Psoas muscle (tissue), 8 donors: ENCODE measurements at places on chromosomes 16 and 17.

DNA sequence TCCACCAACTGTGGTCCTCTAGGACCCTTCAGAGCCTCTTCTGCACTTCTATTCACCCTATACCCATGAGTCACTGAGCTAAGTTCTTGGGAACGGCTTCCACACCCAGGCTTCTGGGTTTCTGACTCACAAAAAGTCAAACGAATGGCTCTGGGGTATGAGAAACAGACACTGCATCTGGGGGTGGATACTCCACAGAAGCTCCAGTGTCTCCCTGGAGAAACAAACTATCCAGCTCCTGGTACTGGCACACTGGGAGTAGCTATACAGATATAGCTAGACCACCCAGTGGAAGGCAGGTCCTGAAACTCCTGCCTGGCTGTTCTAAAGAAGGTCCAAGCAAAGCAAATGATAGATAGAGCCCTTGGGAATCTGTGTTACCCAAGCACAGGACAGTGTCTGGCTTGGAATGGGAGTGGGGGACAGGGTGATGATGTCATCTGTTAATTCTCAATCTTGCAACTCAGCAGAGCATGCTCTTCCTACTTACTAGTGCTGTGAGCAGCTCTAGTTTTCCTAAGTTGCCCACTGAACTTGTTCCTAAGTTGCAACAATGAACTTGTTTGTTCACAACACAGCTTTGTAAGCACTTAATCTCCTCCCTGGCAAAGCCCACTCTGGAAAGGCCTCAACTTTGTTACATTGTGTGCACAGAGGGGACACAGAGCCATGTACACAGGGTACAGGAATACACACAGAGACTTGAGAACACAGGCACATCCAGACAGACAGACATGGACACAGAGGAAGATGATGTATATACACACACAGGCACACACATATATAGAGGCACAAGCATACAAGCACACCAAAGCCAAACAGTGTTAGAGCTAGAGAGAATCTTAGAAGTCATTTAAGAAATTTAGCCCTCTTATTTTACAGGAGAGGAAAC is 6.7 kb downstream of the MMP28 start:
- H3K4me3 ChIP-seq = no peak overlapping the region
- no peak for DNase-seq
- H3K27me3 ChIP-seq = peaks cover 12% of the 10 kb centered on the region
- no peaks in the 10 kb centered on the region for H3K4me1 ChIP-seq

- peaks cover 66% of the 10 kb centered on the region for H3K4me1 ChIP-seq
- H3K36me3 ChIP-seq = no peaks in the 10 kb centered on the region
- H3K27ac ChIP-seq = peak overlapping the region; percentile 91
- no peaks in the 10 kb centered on the region for H3K27me3 ChIP-seq
These were observed 2.5 kb downstream of the SLC12A4 start for GRCh38 chr16:67965668-67966548.

DNA sequence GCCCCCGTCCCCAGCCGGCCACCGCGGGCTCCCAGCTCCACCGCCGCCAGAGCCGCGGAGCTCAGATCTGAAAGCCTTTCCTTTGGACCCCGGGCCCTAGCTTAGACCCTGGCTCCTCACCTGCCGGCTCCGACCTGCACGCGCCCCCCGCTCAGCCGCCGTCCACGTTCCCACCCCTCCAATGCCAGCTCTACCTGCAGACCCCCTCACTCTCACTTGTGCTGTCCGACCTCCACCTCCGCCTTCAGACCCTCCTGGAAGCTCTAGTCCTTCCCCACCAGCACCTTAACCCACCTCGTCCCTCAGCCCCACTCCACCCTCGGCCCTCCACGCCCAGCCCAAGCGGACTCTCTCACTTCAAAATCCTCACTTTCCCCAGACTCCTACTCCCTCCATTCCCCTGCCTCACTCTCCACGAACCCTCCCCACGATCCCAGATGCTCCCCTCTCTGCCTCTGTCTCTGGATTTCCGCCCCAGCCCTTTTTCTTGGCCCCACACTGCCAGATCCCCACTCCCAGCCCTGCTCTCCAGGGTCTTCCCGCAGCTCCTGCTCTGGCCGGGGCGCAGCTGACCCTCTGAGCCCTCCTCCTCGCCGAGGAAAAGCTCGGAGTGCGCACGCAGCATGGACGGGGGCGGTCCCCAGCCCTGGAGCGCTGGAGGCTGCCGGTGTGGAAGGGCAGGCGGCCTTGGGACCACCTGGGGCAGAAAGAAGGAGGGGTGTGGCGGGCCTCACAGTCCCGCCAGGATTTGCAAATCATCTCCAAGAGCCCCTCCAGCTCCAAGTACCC is at the start of gene TMEM114:
Gene TMEM114, minus strand, starts transcription at position 612 of the 789 bp plus-strand sequence. CDS start 673 bp downstream, outside the sequence.
- no peak for DNase-seq
- no peaks in the 10 kb centered on the region for H3K36me3 ChIP-seq
- no peak within 1 kb of the TSS for H3K27ac ChIP-seq
- no peaks in the 10 kb centered on the region for H3K4me1 ChIP-seq
- H3K4me3 ChIP-seq = no peak within 1 kb of the TSS

- peaks cover 5% of the 10 kb centered on the region for H3K4me1 ChIP-seq
- H3K4me3 ChIP-seq = peak within 1 kb of the TSS; percentile 51
- no peaks in the 10 kb centered on the region for H3K36me3 ChIP-seq
- H3K27me3 ChIP-seq = no peaks in the 10 kb centered on the region
These were observed at the start of gene CD300LG for GRCh38 chr17:43846963-43847371. Gene CD300LG, plus strand, starts transcription at chr17:43847176. Its CDS starts 41 bp downstream, at chr17:43847217.

DNA sequence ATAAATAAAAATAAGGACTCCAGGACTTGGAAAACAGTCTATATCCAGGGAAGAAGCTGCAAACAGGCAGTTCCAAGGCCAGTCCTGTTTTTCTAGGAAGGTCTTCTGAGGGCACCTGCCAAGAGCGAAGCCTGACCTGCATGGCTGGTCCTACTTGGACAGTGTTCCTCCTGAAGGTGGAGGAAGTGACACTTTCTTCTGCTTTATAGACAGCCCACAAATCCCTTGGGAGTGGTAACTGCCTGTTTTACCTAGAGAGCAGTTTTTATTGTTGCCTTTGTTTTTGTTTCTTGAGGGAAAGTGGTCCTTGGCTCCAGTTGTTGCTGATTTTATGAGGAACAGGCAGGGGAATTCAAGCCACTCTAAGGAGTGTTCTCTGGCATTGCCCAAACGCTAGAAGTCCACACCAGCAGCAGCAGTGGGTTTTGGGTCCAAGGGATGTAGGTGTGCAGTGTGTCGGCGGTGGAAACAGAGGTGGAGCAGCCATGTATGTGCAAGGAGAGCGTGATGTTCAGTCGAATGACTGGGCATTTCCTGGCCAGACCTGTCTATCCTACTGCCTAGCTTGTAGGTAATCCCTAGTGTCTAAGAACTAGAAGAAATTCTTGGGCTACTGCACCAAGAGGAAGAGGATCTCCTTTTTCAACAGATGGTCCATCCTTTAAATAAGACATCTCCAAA is 35.3 kb downstream of the LDHD start:
- DNase-seq = no peak
- H3K36me3 ChIP-seq = no peaks in the 10 kb centered on the region
- H3K4me3 ChIP-seq = no peak overlapping the region
- peaks cover 50% of the 10 kb centered on the region for H3K4me1 ChIP-seq
- no peaks in the 10 kb centered on the region for H3K27me3 ChIP-seq

GRCh38 chr17:46883871-46884520 is 32.6 kb downstream of the WNT9B start:
- no peak overlapping the region for H3K4me3 ChIP-seq
- DNase-seq = no peak
- H3K27ac ChIP-seq = no peak overlapping the region
- no peaks in the 10 kb centered on the region for H3K4me1 ChIP-seq

DNA sequence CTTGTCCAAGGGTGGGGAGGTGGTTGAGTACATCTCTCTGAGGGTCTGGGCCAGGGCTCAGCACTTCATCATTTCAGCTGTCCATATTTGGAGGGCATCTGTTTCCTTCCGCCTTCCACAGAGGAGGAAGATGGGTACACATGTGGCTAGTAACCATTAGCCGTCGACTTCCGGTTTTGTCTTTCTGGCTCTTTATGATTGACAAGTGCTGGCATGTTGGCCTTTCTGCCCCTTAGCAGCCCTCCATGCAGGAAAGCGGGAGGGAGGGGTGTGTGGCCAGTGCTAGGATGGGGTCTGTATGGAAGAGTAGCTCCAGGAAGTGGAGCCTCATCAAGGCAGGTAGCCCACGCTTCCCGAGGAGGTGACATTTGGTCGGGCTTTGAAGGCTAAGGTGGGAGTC is 69.6 kb downstream of the RAI1 start:
- H3K27ac ChIP-seq = peak overlapping the region; percentile 85
- H3K4me1 ChIP-seq = peaks cover 30% of the 10 kb centered on the region
- no peak for DNase-seq
- no peaks in the 10 kb centered on the region for H3K27me3 ChIP-seq
- no peak overlapping the region for H3K4me3 ChIP-seq

DNA sequence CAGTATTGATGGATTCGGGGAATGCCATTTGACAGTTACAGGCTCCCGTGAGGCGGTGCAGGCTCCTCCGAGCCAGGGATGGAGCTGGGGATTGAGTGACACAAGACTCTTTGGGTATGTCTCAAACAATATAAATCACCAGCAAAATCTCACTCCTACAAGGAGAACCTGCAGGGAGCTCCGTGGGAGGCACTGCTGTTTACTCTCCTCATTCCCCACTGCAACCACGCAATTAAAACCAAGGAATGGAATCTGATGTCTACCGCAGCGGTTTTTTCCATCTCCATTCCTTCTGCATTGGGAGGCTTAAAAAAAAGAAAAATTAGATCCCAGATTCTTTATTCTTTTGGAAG is 157.9 kb downstream of the WWOX start:
- H3K27me3 ChIP-seq = no peaks in the 10 kb centered on the region
- H3K4me3 ChIP-seq = no peak overlapping the region
- H3K4me1 ChIP-seq = no peaks in the 10 kb centered on the region
- no peaks in the 10 kb centered on the region for H3K36me3 ChIP-seq
- DNase-seq = no peak
- H3K27ac ChIP-seq = no peak overlapping the region

DNA sequence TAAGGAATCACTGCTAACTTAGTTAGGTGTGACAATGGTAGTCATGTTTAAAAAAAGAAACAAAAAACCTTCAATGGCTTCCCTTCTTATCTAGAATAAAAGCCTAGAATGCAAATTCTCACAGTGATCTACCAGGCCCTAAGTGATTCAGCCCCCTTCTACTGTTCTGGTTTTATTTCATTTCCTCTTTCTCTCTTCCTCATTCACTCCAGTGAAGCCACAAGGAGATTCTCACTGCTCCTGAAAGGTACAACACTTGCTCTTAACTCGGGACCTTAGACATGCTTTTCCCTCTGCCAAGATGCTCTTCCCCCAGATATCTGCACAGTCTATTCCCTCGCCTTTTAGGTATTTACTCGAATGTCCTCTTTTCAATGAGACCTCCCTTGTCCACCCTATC is 3.7 kb downstream of the PIGS start:
- no peak for DNase-seq
- no peak overlapping the region for H3K4me3 ChIP-seq
- H3K36me3 ChIP-seq = peaks cover 52% of the 10 kb centered on the region
- peaks cover 18% of the 10 kb centered on the region for H3K4me1 ChIP-seq
- H3K27me3 ChIP-seq = no peaks in the 10 kb centered on the region
- H3K27ac ChIP-seq = no peak overlapping the region

GRCh38 chr17:31869031-31869430 is 10.0 kb upstream of the COPRS start:
- no peaks in the 10 kb centered on the region for H3K4me1 ChIP-seq
- DNase-seq = no peak
- no peak overlapping the region for H3K27ac ChIP-seq
- H3K4me3 ChIP-seq = no peak overlapping the region
- H3K27me3 ChIP-seq = no peaks in the 10 kb centered on the region

DNA sequence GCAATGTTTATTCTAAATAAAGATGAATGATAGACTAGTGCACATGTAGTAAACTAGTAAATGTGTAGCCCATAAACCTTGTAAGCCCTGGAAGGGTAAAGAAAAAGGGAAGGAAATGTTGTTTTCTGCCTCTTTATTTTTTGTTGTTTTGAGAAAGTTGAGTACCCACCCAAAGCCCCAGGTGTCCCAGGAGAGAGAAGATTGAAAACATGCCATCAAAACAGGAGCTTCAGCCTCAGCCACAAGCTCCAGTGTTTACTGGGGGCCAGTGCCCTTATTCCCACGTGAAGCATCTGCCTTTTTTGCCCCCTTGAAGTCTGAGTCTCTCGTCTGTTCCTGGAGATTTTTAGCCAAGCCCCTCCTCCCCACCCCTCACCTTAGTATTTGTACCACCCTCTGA is 121.5 kb downstream of the PRKCB start:
- DNase-seq = no peak
- no peak overlapping the region for H3K4me3 ChIP-seq
- H3K36me3 ChIP-seq = no peaks in the 10 kb centered on the region
- no peak overlapping the region for H3K27ac ChIP-seq
- no peaks in the 10 kb centered on the region for H3K27me3 ChIP-seq

- no peak for DNase-seq
- H3K4me3 ChIP-seq = no peak overlapping the region
- H3K36me3 ChIP-seq = no peaks in the 10 kb centered on the region
These were observed 109.8 kb downstream of the CDK5R1 start for GRCh38 chr17:32596628-32597027.

- peaks cover 18% of the 10 kb centered on the region for H3K4me1 ChIP-seq
- H3K36me3 ChIP-seq = no peaks in the 10 kb centered on the region
- H3K4me3 ChIP-seq = peak overlapping the region; percentile 74
- no peak overlapping the region for H3K27ac ChIP-seq
- DNase-seq = no peak
These were observed 3.4 kb downstream of the HS3ST3B1 start for GRCh38 chr17:14304222-14304772.

GRCh38 chr16:67202426-67202825 is 3.5 kb downstream of the ELMO3 start:
- peaks cover 39% of the 10 kb centered on the region for H3K36me3 ChIP-seq
- no peak overlapping the region for H3K27ac ChIP-seq
- DNase-seq = no peak
- no peaks in the 10 kb centered on the region for H3K27me3 ChIP-seq
- H3K4me3 ChIP-seq = no peak overlapping the region
- peaks cover 11% of the 10 kb centered on the region for H3K4me1 ChIP-seq

- no peak overlapping the region for H3K4me3 ChIP-seq
- no peak for DNase-seq
- H3K27ac ChIP-seq = no peak overlapping the region
- H3K36me3 ChIP-seq = no peaks in the 10 kb centered on the region
- H3K27me3 ChIP-seq = no peaks in the 10 kb centered on the region
- H3K4me1 ChIP-seq = no peaks in the 10 kb centered on the region
These were observed 91.8 kb downstream of the RGS9 start for GRCh38 chr17:65228734-65229620.

DNA sequence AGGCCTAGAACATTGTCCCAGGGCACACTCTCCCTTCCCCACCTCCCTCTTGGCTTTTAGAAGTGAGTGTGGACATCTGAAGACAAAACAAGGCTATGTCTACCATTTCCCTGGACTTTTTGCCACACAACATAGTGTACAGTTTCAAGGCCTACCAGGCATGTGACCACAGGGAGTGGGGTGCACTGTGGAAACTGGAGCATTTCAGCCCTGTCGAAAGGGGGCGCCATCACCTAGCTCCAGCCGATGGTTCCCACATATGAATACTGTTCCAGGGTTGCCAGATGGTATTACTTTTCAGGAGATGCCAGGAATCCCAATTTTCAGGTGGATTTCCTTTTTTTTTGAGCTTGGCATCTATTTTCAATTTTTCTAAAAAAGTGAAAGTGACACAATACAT is 140.7 kb downstream of the KATNIP start:
- no peaks in the 10 kb centered on the region for H3K27me3 ChIP-seq
- no peak overlapping the region for H3K27ac ChIP-seq
- DNase-seq = no peak
- H3K4me3 ChIP-seq = no peak overlapping the region
